ENCODE measurements at places on chromosomes 5 and 9. TPM values are rescaled to one million over a fixed set of nuclear protein-coding genes. Genes with fewer than 3 reads are reported as not detected.

The GADD45G gene
- 26.4 TPM for total RNA-seq

- H3K4me1 ChIP-seq, result peaks cover 10% of the 10 kb centered on the region
- H3K4me3 ChIP-seq, result no peak overlapping the region
- DNase-seq, result no peak
These were observed 218.6 kb downstream of the MAN2A1 start for GRCh38 chr5:109908366-109908765.

The ADAMTS16 gene
- total RNA-seq, result 1.5 TPM

DNA sequence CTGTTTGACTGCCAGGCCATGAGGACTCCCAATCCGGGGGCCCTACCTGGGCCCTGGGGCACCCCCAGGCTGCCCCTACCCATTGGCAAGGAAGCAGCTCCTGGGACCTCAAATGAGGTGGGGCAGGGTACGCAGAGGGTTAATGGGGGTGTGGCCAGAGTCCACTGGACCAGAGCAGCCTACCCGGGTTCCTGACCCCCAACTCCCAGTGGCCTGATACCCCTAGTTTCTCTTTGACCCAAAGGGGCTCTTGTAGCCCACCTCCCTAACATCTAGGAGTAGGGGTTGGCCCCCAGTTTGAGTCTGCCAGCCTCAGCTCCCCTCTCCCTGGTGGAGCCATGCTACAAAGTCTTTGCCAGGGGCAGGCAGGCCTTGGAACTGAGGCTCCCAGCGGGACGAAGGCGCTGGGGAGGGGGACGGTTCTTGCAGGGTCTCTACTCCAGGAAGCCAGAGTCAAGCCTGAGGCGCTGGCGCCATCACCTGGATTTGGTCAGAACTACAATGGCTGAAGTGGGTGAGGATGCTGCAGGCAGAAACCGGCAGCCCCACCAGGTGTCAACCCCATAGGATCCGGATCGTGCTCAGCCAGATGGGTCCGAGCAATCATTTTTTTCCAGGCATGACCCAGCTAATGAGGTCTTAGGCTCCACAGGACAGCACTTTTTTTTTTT is 8.4 kb upstream of the CERCAM start:
- peak; percentile 46 for DNase-seq
- H3K4me1 ChIP-seq, result no peaks in the 10 kb centered on the region
- H3K27ac ChIP-seq, result no peak overlapping the region
- H3K36me3 ChIP-seq, result no peaks in the 10 kb centered on the region
- no peak overlapping the region for H3K4me3 ChIP-seq

- H3K27ac ChIP-seq, result no peak overlapping the region
- H3K36me3 ChIP-seq, result no peaks in the 10 kb centered on the region
- no peaks in the 10 kb centered on the region for H3K4me1 ChIP-seq
These were observed 47.9 kb upstream of the UNC5A start for GRCh38 chr5:176762489-176762888.

The GNA14 gene
- 5.7 TPM for total RNA-seq

GRCh38 chr5:40689438-40689837 is 9.7 kb downstream of the PTGER4 start:
- no peaks in the 10 kb centered on the region for H3K4me1 ChIP-seq
- no peaks in the 10 kb centered on the region for H3K27me3 ChIP-seq
- peaks cover 25% of the 10 kb centered on the region for H3K36me3 ChIP-seq
- no peak overlapping the region for H3K4me3 ChIP-seq

The PRLR gene
- 0.84 TPM for total RNA-seq

GRCh38 chr9:88713010-88713409 is 178.0 kb downstream of the NXNL2 start:
- no peaks in the 10 kb centered on the region for H3K4me1 ChIP-seq
- H3K36me3 ChIP-seq, result no peaks in the 10 kb centered on the region
- no peaks in the 10 kb centered on the region for H3K27me3 ChIP-seq
- H3K27ac ChIP-seq, result no peak overlapping the region
- H3K4me3 ChIP-seq, result no peak overlapping the region

DNA sequence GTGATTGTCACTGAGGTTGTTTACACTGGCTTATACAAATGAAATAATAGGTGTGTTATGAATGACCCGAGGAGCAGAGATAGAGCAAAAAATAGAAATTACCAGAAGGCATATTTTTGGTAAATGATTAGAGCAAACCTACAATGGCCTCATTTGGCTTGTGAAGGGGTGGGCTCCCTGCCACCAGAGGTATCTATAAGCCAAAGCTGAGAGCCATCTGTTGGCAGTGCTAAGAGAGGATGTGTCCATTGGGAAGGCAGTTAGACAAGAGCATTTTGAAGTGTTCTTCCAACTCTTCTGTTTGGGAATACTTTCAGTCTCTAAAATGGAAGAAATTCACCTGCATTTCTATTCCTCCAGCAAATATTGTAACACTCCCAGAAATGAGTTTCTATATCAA is 10.6 kb downstream of the NIPAL4 start:
- no peak overlapping the region for H3K27ac ChIP-seq
- no peak for DNase-seq
- no peak overlapping the region for H3K4me3 ChIP-seq
- H3K4me1 ChIP-seq, result peaks cover 3% of the 10 kb centered on the region
- no peaks in the 10 kb centered on the region for H3K36me3 ChIP-seq

DNA sequence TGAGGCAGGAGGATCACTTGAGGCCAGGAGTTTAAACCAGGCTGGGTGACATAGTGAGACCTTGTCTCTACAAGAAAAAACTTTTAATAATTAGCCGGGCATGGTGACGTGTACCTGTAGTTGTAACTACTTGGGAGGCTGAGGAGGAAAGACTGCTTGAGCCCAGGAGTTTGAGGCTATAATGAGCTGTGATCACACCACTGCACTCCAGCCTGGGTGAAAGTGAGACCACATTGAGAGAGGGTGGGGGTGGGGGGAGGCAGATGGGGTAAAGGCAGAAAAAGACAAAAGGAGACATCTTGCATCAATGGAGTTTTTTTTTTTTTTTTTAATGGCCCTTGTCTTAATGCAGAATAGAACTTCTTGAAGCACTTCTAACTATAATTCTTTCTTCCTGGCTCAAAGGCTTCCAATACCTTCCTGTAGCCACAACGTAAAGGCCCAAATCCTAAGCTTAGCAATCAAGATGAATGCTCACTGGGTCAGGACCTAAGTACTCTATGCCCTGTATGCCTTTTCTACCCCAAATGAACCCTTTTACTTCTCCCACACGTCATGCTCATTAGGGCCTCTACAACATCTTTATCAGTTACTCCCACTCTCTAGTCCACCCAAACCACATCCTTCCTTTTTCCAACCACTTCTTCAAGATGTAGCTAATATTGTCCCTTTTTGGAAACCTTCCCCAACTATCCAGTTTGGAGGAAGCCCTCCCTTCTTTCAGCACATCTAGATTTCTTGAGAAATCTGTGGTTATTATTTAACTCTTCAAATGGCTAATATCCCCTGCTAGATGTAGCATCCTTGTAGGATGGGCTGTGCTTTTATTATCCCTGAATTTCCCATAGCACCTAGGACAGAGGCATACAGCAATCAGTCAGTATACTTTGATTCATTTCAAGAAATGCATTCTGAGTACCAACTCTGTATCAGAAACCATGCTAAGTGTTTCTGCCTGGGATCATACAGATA is 40.8 kb downstream of the CSF2 start:
- no peaks in the 10 kb centered on the region for H3K36me3 ChIP-seq
- no peak for DNase-seq
- H3K4me1 ChIP-seq, result no peaks in the 10 kb centered on the region
- no peaks in the 10 kb centered on the region for H3K27me3 ChIP-seq
- H3K4me3 ChIP-seq, result no peak overlapping the region
- no peak overlapping the region for H3K27ac ChIP-seq

- no peaks in the 10 kb centered on the region for H3K4me1 ChIP-seq
- H3K27me3 ChIP-seq, result no peaks in the 10 kb centered on the region
- H3K27ac ChIP-seq, result no peak overlapping the region
- no peaks in the 10 kb centered on the region for H3K36me3 ChIP-seq
- H3K4me3 ChIP-seq, result no peak overlapping the region
- no peak for DNase-seq
These were observed 391.2 kb downstream of the HINT1 start for GRCh38 chr5:130773813-130774212.

- H3K27me3 ChIP-seq, result no peaks in the 10 kb centered on the region
- H3K4me1 ChIP-seq, result no peaks in the 10 kb centered on the region
- no peak overlapping the region for H3K27ac ChIP-seq
- no peak for DNase-seq
- no peak overlapping the region for H3K4me3 ChIP-seq
- H3K36me3 ChIP-seq, result no peaks in the 10 kb centered on the region
These were observed 778.1 kb downstream of the TLR4 start for GRCh38 chr9:118482306-118482705.

DNA sequence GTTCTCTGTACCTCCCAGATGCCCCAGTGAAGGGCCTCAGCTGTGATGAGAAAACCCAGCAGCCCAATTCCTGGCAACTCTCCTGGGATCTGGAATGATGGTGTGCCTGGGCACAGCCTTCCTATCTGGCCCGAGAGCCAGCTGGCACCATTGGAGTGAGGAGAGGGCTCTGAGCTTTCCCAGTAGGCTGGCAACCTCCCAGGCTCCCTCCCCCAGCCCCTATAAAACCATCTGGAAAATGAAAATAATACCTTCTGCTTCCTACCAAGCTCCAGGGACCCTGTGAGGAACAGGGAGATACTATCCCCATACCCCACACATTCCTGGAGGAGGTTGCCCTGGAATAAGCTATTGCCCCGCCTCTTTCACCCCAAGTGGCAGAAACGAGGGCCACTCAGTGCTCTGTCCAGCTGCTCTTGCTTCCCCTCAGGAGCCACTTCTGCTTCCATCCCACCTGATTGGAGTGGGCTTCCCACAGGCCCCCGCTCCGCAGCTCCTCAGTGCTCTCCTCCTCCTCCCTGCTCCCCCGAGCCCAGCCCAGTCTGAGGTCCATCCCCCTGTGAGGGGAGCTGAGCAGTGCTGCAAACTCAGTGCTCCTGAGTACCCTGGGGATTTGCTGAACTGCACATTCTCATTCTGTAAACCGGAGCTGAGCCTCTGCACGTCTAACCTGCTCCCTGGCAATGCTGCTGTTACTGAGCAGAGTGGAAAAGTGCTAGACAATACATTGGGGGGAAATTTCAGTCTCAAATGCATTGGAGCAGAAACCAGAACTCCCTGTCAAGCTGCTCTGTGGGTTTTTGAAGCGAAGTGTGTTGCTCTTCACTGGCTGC is 74.7 kb downstream of the THBS4 start:
- H3K4me1 ChIP-seq, result no peaks in the 10 kb centered on the region
- DNase-seq, result no peak

DNA sequence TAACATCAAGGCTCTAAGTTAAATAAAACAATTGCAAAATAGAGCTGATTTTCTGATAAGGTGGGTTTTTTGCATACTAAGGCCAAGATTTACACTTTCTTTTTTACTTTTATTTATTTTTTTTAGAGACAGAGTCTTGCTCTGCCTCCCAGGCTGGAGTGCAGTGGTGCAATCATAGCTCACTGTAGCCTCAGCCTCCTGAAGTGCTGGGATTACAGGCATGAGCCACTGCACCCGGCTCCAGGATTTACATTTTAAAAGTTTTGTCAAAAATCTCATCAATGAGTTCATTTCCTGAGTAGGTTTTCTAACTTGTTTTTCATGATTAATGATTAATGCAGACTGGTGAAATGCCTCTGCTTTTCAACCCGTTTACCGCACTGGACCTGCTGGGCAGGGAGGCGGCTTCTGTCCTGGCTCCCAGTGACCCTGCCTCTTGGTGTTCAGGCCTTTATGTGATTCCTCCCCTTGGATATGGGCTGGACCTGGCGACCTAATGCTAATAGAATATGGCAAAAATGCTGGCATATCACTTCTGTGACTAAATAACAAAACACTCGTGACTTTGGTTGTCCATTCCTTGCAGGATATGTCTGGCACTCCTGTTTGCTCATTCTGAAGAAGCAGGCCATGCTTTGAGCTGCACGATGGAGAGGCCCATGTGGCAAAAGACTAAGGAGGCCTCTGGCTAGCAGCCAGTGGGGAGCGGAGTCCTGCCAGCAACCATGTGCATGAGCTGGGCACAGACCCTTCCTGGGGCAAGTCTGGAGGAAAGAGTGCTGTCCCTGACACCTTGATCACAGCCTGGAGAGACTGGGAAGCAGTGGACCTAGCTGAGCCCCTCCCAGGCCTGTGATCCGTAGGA is 72.2 kb upstream of the PTCH1 start:
- H3K27me3 ChIP-seq, result no peaks in the 10 kb centered on the region
- no peaks in the 10 kb centered on the region for H3K4me1 ChIP-seq
- no peak overlapping the region for H3K4me3 ChIP-seq
- no peak overlapping the region for H3K27ac ChIP-seq

The ANGPTL2 gene
- total RNA-seq, result 40.0 TPM

DNA sequence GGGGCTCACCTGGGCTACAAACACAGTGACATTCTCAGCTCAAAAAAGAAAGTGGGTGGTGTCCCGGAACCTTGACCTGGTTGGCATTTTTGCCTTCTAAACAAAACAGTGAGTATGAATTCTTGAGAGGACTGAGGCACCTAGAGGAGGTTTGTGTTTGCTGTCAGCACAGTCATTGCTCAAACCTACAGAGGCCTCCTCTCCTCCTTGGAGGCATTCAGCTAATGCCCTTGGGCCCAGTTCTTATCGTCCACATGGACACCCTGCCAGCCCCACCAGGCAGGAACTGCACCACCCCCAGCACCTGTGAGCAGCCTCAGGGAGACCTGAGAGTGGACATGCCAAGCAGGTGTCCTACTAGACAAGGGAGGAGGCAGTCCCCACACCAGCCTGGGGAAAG is 156.7 kb downstream of the SYK start:
- H3K4me3 ChIP-seq, result no peak overlapping the region
- H3K36me3 ChIP-seq, result no peaks in the 10 kb centered on the region
- H3K27me3 ChIP-seq, result no peaks in the 10 kb centered on the region
- H3K4me1 ChIP-seq, result no peaks in the 10 kb centered on the region
- DNase-seq, result no peak

DNA sequence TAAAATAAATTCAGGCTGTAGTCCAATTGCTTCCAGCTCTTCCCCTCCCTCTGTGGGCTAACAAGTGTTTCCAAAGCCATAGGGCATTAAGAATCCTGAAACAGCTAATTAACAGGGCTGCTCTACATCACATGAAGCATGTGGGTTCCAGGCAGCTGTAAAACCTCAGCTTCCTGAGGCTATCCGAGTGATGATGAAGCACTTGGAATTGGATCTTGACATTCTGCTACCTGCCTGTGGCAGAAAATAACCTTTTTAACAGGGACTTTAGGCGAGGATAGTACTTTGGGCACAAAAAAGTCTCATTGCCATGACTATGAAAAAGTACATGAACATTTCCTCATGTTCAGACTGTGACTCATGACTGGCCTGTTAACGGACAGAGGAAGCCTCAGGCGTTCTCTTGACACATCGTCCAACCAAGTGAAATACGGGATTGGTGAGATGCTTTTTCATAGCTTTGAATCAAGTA is 107.2 kb downstream of the PDE4D start:
- no peak overlapping the region for H3K4me3 ChIP-seq
- no peak for DNase-seq
- no peak overlapping the region for H3K27ac ChIP-seq
- peaks cover 8% of the 10 kb centered on the region for H3K4me1 ChIP-seq

The FAM221B gene
- total RNA-seq, result not detected

The CCL27 gene
- total RNA-seq, result not detected

- H3K36me3 ChIP-seq, result no peaks in the 10 kb centered on the region
- no peaks in the 10 kb centered on the region for H3K27me3 ChIP-seq
- no peak overlapping the region for H3K4me3 ChIP-seq
- DNase-seq, result no peak
- H3K4me1 ChIP-seq, result no peaks in the 10 kb centered on the region
- H3K27ac ChIP-seq, result no peak overlapping the region
These were observed 8.8 kb downstream of the ATP10B start for GRCh38 chr5:160843240-160843639.
